Inflammatory macrophage (primary cell): ENCODE measurements at places on chromosomes 1 and 21.

GRCh38 chr21:38314558-38314957, 57.8 kb downstream of the KCNJ15 start:
- no peak for DNase-seq

DNA sequence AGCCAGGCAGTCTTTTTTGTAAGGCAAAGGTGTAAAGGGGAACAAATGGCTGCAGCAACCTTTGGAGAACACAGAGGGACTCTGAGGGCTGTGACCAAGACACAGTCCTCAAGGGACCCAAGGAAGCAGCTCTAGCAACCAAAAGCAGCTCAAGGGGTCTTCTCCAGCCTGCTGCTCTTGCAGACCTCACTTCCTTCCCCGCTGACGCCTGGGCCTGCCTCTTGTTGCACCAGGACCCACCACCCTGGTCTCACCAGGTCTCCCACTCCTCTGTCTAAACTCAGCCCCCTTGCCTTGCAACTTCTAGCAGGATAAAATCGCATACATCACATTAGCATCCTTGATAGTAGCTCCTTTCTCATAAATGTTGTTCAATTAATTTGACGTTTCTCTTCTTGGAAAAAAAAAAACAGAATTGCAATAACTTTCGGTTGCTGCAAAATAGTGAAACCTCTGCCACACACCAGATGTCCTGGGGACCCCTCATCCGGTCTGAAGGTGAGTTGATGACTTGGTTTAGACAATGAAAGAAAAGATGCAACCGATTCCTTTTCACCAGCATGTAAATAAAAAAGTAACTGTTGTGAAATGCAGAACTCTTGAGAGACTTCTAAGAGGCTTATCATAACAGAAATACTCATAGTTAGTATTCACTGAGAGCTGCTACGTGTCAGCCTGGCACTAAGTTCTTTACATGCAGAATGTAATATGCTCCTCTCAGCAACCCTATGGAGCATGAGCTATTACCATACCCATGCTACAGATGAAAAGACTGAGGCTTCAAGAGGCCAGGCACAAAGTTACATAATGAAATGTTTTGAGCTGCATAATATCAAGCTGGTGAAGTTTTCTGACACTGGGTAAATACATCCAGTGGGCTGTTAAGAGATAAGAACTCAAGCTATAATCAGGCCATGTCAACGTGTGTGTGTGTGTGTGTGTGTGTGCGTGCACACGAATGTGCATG, 58.5 kb downstream of the UMODL1 start:
- no peak for DNase-seq

GRCh38 chr1:160519642-160520435, 3.2 kb downstream of the SLAMF6 start:
- no peak for DNase-seq

DNA sequence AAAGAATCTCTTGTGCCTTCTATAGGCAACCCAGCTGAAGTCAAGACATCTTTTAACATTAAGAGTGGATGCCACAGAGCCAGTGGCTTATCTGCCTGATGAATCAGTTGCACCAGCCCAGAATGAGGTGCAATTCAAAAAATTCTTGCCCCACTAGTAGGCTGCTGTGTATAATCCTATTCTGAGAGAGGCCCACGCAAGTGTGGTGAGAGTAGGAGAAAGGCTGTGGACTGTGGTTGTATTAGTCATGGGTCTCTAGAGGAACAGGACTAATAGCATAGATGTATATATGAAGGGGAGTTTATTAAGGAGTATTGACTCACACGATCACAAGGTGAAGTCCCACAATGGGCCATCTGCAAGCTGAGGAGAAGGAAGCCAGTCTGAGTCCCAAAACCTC, 216.4 kb downstream of the LTN1 start:
- DNase-seq: peak; percentile 29

DNA sequence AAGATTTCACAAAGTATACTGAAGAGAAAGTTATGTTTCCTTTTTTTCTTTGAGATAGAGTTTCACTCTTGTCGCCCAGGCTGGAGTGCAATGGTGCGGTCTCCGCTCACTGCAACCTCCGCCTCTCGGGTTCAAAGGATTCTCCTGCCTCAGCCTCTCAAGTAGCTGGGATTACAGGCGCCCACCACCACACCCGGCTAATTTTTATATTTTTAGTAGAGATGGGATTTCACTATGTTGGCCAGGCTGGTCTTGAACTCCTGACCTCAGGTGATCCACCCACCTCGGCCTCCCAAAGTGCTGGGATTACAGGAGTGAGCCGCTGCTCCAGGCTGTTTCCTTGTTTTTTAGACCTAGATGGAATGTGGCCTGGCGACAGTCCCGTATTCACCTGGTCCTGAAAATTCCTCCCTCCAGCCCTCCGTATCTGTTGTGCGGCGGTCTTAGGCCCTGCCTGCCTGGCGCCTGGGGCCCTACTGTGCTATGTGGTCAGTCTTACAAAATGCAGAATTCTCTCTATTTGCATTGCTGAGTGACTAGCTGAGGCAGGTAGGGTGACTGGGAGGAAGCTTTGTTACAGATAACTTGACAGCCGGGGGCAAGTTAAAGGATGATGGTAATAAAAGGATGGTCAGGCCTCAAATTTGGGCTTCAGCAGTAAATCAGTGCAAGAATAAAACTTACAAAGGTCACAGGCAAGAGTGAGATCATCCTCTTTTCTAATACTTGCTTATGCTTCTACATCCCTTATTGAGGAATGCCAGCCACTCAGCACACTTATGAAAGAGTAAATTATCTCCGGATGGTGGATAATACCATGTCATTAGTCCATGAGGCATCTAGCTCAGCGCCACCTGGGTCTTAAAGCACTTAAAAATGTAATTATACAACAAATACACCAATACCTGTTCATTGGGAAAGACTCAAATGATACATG, 30.3 kb downstream of the PARK7 start:
- no peak for DNase-seq

GRCh38 chr1:31776516-31776915, 12.4 kb upstream of the ADGRB2 start:
- DNase-seq: no peak

- DNase-seq: no peak
Observed at GRCh38 chr21:39576518-39577128, 36.1 kb upstream of the B3GALT5 start.

- DNase-seq: no peak
Observed at GRCh38 chr1:81730881-81731280, 69.9 kb upstream of the ADGRL2 start.

- DNase-seq: no peak
Observed at GRCh38 chr1:15412843-15413242, 3.2 kb downstream of the EFHD2 start.

DNA sequence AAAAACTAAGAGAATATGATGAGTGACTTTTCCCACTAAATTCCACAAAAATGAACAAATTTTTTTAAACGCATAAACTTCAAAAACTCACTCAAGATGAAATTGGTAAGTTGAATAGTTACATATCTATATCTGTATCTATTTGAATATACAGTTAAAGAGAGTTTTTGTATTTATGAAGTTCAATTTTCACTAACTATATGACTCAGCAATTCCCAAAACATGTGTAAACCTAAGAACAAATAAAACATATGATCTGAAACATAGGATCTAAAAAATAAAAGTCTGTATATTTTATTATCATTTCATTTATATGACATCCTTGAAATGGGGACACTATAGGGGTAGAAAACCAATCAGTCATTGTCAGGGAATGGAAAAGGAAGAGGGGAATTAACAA, 105.7 kb upstream of the SNX7 start:
- DNase-seq: no peak

DNA sequence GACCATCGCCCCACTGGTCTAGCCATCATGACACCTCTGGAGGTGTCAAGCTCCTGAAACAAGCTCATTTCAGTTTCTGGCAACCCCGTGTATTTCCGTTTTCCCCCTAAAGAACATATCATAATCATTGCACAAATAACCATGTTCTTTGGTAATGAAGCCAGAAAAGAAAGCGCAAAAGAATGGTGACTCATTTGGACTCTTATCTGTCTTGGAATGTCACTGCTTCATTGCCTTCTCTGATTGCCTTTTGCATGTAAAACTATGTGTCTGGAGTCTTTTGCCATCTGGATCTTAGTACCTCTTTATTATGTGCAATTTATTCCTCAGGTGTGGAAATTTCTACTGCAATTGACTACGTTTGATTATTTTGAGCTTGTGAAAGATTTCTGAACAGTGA, 110.5 kb downstream of the COLGALT2 start:
- DNase-seq: no peak

DNA sequence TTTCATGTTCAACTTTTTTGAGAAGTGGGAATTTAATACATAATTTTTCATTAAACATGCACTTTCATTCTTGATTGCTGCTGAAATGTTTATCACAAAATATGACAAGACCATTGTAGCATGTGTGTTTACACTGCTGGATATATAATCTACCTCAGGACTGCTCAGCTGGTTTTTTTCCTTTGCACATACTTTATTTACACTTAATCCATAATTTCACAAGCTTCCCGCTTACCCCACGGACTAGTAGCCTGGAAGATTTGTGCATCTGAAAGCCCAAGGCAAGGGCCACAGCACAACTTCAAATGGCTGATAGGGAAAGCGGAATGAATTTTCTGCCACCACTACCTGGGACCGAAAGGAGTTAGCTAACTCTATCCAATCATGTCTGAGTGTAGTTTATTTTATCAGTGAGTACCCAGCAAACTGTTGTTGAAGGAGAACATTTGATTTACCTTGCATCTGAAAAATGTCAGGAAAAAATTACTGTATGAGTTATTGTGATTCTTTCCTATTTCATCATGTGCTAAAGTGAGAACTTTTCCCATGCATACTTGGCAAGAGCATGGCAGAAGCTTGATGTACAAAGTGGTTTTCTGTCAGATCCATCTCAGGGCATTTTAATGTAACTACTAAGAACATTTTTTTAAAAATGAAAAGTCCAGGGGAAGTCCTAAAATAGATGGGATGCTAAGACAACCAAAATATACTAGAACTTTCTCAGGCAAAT, 558.2 kb upstream of the USP24 start:
- DNase-seq: no peak

DNA sequence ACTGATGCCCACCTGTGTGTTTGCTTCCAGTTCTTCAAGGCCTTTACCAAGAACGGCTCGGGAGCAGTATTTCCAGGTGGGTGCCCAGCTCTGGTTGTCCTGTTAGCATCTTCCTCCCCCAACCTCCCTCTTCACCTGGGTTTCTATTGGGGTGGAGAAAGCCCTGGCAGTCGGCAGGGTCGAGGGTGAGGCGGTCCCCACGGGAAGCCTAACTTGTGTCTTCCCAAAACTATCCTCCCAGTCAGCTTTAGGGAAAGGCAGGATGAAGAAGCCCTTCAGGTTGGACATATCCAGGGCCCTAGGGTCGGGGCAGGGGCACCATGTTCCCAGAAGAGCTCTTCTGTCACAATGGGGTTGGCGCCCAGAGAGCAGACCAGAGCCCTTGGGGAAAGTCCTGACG, 20.6 kb downstream of the QSOX1 start:
- no peak for DNase-seq

DNA sequence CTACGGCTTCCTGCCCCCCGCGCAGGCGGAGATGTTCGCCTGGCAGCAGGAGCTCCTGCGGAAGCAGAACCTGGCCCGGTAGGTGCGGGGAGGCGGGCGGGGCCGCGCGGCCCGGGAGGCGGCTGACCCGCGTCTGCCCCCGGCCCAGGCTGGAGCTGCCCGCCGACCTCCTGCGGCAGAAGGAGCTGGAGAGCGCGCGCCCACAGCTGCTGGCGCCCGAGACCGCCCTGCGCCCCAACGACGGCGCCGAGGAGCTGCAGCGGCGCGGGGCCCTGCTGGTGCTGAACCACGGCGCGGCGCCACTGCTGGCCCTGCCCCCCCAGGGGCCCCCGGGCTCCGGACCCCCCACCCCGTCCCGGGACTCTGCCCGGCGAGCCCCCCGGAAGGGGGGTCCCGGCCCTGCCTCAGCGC, 16.6 kb downstream of the NOC2L start:
- no peak for DNase-seq

- DNase-seq: no peak
Observed at GRCh38 chr1:41687007-41687406, 202.5 kb upstream of the EDN2 start.

DNA sequence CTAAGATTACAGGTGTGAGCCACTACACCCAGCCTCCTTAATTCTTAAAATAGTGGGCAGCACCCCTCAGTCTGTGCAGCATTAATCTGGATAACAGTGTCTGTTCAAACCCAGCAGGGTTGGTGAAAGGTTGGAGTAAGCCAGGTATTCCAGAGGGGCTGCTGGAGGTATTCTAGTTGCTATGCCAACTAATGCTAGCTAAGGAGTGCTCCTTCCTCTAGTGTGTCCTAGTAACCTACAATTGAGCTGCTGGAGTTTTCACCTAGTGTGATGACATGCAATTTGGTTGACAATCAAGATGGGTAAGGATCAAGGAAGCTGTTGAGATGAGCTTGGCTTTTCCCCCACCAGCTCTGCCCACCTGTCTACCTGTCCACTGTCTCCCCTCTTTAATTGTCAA, 100.2 kb upstream of the IPO9 start:
- no peak for DNase-seq

GRCh38 chr1:16138772-16139221, 17.1 kb downstream of the EPHA2 start:
- DNase-seq: no peak

DNA sequence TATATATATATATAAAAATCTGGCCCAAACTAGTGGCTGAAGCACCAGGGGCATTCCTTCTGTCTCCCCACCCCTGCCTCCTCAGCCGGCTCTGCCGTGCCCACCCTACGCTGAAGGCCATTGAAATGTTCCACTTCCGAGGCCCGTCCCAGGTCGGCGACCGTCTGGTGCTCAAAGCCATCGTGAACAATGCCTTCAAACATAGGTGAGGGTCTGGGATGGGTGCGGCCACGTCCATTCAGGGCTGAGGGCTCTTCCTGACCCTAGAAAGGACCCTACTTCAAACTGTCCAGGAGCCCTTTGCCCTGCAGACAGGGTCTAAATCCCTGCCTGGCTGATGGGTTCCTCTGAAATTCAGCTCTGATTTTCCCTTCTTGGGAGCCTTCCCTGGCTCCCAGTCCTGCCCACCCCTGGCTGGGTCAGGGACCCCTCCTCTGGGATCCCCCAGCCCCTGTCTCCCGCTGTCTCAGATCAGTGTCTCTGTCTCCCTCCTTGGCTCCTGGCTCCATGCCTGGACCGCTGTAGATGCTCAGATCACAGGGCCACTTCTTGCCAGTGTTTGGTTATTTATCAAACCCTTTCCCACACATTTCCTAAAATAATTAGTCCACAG, 24.0 kb downstream of the FAM151A start:
- no peak for DNase-seq

DNA sequence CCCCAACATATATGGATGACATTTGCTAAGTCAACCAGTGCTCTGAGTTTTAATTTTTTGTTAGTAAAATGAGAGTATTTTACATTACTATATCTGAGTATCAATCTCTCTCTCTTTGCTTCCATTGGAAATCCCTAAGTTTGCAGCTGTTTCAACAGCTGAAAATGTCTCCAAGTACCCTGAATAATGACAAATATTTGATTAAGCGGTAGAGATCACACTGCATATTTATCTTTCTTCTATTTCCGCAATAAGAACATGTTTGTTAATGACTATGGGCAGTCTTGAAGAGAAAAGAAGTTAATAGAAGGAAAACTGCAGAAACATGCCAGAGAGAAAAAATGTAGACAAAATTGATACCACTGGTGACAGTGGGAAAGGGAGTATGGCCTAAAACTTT, 1117.5 kb downstream of the NCAM2 start:
- no peak for DNase-seq

GRCh38 chr1:151759241-151759640, 4.1 kb downstream of the MRPL9 start:
- DNase-seq: no peak

- DNase-seq: no peak
Observed at GRCh38 chr1:155269381-155269780, 3.9 kb downstream of the CLK2 start.

- no peak for DNase-seq
Observed at GRCh38 chr1:197632651-197633050, 142.6 kb downstream of the DENND1B start.

- no peak for DNase-seq
Observed at GRCh38 chr1:246511203-246511602, 4.1 kb upstream of the SMYD3 start.
